Posterior cingulate gyrus (tissue), 11 donors: ENCODE measurements at places on chromosomes 13 and 19.

DNA sequence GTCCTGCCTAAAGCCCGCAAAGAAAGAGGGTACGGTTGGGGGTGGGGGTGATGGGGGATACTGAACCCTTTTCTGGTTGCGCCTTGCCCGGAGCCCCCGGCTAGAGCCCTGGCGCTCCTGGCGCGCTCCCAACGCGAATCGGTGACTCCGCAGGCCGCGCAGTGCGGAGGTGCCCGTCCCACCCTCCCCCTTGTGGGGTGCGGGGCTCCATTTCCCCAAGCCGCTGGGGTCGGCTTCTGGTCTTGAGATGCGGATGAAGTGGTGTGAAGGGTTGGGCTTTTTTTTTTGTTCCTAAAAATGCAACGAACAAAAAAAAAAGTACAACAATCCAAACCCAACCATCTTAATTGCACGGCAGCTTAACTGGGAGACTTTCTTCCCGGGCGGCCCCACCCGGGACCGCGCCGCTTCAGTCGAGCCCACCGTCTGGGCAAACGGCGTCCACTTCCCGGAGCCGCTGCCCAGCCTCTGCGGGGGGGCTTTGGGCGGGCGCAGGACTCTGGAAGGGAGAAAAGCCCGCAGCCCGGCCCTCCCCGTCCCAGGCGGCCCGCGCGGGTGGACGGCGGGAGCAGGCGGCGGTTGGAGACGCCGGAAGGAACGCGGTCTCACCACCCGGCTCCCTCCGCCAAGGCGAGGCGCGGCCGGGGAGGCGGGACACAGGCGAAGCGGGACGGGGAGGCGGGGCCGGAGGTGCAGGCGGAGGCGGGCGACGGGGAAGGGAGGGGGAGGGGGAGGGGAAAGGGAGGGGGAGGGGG is 504 bp upstream of the TRIM13 start:
- peak; percentile 78 for DNase-seq

- DNase-seq, result no peak
Observed at GRCh38 chr13:108154421-108154858, 60.9 kb downstream of the LIG4 start.

- no peak for DNase-seq
Observed at GRCh38 chr13:101988140-101988539, 413.7 kb downstream of the FGF14 start.

DNA sequence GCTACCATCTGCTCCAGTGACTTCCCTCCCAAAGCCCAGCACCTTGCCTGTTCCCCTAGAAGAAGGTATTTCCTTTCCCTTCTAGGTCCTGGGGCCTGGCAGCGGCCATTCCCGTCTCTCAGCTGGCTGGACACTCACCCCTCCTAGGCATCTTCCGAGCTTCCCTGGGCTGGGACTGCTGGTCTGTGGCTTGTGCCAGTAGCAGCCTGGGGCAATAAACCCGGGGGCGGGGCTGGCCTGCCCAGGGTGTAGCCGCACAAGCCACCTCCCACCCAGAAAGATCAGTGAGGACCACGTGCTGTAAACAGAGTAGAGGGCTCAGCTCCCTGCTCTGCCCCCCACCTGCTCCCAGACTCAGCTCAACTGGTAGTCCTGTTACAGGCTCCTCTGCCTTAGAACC is 15.0 kb downstream of the LIPE start:
- peak; percentile 74 for DNase-seq

- no peak for DNase-seq
Observed at GRCh38 chr13:45119469-45119990, 780 bp upstream of the GTF2F2 start.

DNA sequence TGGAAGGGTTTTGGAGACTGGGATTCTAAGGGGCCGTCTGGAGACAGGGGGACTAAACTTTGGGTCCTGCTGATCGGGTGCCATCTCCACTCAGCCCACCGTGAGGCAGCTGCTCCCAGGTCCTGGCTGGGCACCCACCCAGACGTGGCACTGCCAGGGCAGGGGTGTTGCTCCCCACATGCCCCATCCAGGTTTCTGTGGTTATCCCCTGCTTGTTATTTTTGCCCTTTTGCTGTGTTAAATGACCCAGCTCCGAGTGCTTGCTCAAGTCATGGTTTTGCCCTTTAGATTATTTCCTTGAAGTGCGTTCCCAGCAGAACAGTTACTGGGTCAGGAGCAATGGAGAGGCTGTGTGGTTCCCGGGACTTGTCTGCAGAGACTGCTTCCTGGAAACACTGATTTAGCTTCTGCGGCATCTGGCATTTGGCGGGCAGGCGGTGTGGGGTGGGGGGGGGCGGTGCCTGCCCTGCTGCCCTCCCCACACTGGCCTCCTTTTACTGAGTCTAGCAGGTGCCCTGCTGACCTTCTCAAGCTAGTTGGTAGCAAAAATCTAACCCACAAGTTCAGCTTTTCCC is 1.9 kb downstream of the RAB11B start:
- no peak for DNase-seq

DNA sequence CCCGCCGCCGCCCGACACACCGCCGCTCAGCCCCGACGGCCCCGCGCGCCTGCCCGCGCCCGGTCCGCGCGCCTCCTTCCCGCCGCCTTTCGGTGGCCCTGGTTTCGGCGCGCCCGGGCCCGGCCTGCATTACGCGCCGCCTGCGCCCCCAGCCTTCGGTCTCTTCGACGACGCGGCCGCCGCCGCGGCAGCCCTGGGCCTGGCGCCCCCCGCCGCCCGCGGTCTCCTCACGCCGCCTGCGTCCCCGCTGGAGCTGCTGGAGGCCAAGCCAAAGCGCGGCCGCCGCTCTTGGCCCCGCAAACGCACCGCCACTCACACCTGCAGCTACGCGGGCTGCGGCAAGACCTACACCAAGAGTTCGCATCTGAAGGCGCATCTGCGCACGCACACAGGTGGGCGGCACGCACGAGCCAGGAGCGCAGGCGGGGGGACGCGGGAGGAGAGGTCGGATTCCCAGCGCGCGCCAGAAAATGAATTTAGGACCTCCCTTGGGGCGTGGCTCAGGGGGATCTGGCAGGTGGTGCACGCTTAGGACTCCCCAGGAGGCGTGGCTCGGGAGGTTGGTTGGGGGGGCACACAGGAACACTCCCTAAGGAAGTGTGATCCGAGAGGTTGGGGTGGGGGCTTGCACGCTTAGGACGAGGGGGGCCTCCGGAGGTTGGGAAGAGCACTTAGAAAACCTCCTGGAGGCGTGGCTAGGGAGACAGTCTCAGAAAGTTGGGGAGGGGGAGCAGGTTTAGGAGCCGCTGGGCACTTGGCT is 1.2 kb downstream of the KLF2 start:
- peak; percentile 31 for DNase-seq

DNA sequence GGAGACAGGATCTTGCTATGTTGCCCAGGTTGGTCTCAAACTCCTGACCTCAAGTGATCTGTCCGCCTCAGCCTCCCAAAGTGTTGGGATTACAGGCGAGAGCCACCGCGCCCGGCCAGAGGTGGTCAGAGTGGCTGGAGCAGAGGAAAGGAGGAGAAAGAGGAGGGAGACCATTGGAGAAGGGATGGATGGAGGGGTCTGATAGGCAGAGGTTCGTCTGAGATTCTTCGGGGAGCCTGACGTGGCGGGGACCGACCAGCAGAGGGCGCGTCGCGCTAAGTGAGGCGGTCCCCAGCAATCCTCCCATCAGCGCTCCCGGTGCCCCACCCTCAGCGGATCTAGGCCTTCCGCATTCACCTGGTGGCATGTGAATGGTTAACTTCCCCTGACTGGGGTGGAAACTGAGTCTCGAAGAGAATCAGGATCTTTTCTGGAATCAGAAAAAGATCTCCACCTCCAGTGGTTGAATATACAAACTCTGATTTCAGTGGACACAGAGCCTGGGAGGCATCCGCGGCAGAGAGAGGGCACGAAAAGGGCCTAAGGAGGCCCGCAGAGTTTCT is 8.8 kb downstream of the GTPBP3 start:
- DNase-seq, result peak; percentile 80

DNA sequence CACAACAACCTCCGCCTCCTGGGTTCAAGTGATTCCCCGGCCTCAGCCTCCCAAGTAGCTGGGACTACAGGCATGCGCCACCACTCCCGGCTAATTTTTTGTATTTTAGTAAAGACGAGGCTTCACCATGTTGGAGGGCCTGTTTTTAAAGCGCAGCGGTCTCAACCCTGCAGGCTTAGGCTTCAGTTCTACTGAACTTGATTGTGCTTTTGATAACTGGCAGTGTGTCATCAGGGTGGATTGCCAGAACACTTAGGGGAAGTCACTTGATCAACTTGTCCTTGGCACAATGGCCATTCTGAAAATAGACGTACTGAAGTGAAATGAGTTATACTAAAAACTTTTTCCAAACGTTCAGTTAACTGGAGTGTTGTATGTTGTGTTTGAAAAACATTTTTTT is 472.2 kb downstream of the KLF5 start:
- no peak for DNase-seq

DNA sequence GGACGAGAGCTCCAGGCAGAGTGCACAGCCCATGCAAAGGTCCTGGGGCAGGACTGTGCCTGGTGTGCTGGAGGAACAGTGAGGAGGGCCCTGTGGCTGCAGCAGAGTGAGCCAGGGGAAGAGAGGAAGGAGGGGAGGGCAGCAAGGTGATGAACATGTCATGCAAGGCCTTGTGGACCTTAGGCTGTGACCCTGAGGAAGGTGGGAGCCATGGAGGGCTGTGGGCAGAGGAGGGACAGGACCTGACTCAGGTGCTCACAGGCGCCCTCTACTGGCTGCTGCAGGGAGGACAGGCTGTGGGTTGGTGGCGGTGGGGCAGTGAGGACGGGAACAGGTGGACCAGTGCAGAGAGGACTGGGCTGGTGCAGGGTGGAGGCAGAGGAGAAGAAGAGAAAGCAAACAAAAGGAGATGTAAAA is 170.3 kb downstream of the PTPRS start:
- DNase-seq, result peak; percentile 34

- no peak for DNase-seq
Observed at GRCh38 chr19:14517446-14517839, 754 bp downstream of the DNAJB1 start.

DNA sequence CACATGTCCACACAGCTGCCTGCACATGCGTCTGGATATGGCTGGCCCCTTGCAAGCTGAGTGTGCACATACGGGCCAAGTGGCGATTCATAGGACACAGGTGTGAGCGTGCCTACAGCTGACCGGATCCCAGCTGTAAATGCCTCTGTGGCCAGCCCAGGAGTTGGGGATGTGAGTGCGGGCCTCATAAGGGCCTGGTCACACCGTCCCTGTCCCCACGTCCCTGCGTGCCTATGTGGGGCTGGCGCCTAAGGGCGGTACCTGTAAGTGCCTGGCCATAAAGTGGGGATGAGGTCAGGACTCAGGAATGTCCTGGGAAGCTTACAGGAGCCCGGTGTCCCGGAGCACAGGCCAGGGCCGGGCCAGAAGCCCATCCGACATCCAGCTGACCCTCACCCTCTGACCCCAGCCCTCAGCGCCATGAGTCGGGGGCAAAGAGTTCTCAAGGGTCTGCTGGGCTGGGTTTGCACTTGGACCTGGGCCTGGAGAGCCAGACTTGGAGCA is 1.3 kb upstream of the ARHGAP45 start:
- no peak for DNase-seq
